Posterior cingulate gyrus (tissue), 11 donors: ENCODE measurements at places on chromosomes 16 and 17.

- DNase-seq, result no peak
Measured at GRCh38 chr17:57623620-57624019, 121.5 kb downstream of the CCDC182 start.

DNA sequence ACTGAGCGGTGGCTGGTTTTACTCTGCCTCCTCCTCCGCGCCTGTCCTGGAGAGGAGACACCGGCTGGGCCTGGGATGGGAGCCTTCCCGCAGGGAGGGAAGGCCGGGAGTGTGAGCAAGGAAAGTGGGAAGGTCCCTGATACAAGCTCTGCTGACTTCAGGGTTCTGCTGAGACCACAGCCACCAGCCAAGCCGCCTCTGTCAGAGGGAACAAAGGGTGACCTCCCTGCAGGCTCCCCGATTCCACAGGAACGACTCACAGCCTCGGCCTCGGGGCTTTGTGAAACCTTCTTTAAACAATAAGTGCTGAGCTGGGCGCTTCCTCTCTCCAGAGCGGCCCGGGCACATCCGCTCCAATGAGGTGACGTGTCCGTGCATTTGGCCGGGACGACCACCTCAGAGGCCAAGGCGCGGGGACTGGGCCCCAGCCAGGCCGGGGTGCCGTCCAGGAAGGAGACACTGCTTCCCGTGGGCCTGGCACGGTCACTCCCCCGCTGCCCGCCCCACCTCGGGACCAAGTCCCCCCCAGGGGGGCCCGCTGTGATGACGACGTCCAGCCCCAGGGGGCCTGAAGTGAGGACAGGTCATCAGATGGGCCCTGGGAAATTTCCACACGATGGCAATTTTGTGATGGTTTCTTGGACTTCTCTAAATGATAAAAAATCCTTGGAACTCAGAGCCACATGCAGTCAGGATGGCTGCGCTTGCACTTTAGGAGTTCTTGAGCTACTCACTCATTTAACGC is 11.8 kb upstream of the CIBAR2 start:
- DNase-seq, result peak; percentile 22

DNA sequence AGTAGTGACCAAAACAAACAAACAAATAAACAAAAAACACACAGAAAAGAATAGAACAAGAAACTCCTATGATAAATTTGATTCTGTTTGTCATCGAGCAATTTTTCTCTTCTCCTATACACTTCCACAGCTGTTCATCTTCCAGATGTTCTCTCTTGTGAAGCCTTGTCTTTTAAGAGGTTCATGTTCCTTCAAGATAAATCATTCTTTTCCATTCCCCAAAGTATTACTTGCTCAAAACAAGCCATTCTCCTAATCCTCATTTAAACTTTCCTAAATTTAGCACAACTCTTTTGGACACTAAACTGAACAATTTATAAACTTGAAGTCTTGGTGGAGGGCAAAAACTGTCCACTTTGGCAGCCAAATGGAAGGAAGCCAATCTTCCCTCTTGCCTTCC is 103.3 kb downstream of the ABCA8 start:
- no peak for DNase-seq

- DNase-seq, result no peak
Measured at GRCh38 chr17:82127704-82128103, 29.7 kb upstream of the FASN start.

DNA sequence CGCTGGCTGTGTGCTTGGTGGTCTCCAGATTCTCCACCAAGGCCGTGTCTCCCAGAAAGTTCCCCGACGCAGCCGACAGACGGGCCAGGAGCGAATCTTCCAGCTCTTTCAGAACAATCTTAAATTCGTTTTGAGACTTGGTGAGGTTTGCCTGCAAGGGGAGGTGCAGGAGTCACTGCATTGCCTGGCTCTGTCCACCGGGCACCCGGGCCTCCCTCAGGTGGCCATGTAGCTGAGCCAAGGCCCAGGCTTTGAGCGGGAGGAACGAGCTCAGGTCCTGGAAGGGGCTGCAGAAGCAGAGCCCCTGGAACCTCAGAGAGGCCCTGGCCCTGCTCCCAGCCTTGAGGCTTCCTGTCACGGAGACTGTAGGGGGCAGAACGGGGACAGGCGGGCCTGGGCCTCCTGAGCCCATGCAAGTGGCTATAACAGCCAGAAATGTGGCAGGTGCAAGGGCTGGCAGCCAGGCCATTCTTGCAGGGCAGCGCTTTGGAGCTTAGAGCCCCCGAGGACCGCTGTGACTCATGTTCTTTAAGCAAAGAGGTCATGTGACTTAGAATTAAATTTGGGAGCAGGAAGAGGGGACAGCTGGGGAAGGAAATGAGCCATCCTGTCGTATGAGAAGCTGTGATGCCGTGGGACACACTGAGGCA is 72.4 kb downstream of the PGS1 start:
- DNase-seq, result no peak

- DNase-seq, result peak; percentile 53
Measured at GRCh38 chr16:12719972-12720371, 83.7 kb downstream of the CPPED1 start.

DNA sequence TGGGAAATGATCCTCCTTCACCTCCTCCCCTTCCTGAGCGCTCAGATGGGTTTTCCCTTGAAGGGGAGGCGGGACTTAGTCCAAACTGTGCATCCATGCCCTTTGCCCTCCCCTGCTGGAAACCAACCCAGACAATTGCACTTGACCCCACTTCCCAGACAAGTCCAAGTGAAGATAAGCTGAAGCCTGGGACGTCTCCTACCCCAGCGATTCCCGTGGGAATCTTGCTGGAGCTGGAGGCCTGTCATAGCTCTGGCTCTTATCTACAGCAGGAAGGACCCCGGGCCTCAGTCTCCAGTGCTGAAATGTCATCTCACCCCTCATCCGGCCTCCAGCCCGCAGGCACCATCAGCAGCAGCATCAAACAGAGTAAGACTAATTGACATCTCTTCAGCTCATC is 6.5 kb upstream of the NGFR start:
- DNase-seq, result no peak

DNA sequence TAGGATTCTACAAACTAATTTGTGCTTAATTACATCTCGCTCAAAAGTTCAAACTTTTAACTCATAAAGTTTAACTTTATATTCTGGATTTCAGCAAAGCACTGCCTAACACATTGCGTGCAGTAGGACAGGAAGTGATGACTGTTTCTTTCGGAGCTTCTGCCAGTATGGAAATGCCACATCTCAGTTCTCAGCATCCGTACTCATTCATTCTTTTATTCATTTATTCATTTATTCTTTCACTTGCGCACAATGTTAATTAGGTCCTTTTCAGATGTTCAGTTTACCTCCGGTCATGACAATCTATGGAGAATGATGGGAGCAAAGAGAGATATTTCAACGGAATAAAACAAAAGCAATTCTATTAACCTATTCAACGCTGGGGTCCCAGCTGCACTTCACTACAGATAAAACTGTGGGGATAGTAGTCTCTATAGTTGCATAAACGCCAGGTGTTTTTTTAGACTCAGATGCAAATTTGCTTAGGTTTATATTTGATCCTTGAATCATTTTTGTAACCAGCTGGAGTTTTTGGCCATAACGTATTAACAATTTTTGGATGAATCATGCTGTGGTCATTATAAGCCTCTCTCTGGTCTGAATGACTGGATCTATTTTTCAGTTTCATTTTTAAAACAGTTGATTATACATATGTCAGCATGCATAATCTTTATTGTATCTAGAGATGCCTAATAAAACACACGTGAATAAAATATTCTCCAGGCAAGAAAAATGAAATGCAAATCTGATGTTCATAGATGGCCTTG is 143.9 kb downstream of the KCNJ2 start:
- no peak for DNase-seq

DNA sequence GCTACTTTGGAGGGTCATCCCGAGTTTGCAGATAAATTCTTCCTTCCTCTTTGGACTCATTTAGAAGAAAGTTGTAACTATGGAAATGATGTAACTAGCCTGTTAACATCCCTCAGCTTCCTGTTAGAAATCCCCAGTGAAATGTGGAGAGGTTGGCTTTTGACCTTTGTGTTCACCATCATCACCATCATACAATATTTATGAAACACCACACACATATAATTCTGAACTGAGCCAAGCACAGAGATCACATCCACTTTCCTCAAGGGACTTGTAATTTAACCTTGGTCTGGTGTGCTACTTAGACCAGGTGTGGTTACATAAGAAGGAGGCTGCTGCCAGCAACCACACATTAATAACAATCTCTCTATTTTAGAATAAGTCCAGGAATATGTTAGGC is 2.5 kb downstream of the CAPNS2 start:
- DNase-seq, result no peak

DNA sequence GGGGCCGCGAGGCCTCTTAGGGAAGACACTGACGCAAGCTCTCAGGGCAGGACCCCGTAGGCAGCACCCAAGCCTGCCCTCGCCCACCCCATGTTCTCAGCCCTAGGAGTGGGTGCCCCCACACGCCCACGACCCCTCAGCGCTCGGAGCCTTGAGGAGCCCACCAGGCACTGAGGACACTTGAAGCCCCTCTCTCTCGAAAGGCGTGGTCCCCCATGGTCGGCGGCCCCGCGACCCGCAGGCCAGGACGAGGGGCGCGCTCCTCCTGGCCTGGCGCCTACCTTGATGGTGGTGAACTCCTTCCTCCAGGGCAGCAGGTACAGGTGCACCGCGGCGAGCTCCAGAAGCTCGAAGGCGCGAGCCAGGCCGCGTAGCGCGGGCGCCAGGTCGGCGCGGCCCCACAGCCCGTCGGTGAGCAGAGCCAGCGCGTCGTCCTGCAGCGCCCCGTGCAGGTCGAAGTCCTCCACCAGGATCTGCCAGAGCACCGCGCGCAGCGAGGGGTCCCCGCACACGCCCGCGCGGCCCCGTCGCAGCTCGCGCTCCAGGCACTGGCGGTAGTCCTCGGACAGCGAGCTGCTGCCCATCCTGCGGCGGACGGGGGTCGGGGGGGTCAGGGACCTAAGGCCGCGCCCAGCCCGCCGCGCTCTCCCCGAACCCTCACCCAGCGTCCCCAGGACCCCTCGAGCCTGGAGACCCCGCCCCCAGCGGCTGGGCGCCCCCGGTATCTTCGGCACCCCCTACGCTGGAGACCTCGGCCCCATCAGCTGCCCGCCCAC is 668 bp downstream of the SPATA2L start:
- peak; percentile 78 for DNase-seq

GRCh38 chr16:47966325-47966724 is 189.5 kb downstream of the ABCC12 start:
- no peak for DNase-seq

- no peak for DNase-seq
Measured at GRCh38 chr17:58615768-58616659, 75.8 kb downstream of the TEX14 start.

DNA sequence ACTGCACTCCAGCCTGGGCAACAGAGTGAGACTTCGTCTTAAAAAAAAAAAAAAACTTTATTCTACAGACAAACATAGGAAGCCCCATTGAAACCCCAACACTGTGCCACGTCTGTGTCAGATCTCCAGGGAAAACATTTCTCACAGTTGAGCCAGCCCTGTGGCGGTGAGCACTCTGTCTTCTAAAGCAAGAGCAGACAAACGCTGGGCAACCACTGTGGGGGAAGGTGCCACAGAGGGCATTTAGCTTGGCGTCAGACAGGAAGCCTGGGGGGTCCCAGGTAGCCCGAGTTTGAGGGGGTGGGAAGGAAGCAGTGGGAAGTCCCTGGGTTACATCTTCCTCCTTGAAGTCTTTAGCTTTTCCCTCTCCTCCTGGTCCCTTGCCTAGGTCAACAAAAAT is 16.0 kb downstream of the C17orf100 start:
- DNase-seq, result no peak

DNA sequence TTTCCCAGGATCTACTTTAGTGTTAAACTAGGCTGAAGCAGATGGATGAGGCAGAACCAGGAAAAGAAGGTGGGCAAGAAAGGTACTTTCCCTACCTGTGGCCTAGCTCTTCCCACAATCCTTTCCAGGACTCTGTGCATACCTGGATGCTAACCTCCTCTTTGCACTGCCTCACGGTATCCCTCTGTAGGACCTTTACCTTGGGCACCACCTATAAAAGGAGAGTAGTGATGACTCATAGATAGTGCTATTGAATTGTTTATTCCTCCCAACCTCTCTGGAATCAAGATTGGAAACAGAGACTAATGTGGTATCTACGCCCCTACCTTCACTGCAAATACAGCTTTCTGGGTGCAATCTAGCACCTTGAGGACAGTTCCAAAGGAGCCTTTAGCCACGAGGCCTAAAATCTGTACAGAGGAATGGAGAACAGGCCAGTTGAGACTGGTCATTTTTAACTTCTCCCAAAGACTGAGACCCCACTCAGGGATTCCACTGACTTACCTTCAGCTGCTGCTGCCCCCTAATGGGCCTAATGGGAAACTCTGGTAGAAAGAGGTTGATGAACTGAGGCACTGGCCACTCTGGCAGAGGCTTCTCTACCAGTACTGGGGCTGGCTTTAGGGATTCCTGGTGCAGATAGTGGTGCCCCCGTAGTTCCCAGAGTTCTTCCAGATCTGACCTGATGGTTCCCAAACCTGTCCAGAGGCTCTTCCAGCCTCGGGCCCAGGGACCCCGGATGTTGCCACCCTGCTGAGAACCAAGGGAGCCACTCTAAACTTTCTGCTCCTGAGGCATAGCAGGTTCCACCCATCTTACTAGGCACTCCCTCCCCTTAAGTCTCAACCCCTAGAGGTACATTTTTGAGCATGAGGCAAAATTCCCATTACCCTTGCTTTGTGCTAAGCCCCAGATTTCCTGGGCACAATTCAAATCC is 781 bp downstream of the RSKR start:
- no peak for DNase-seq

GRCh38 chr17:62017496-62017895 is 47.6 kb downstream of the MED13 start:
- no peak for DNase-seq

GRCh38 chr16:86661706-86662105 is 83.4 kb downstream of the FOXL1 start:
- DNase-seq, result peak; percentile 10

DNA sequence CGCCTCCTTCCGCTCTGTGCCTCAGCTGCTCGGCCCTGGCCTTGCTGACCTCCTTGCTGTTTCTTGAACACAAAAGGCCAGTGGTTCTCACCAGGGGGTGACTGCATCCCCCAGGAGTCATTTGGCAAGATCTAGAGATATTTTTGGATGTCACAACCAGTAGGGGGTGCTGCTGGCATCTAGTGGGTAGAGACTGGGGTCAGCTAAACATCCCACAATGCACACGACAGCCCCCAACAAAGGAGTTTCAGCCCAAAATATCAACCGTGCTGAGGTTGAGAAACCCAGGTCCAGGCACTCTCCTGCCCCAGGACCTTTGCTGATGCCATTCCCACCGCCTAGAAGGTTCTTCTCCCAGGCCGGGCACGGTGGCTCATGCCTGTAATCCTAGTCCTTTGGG is 39.7 kb downstream of the ABCC6 start:
- DNase-seq, result no peak

- no peak for DNase-seq
Measured at GRCh38 chr16:31265329-31266245, 5.8 kb downstream of the ITGAM start.

- DNase-seq, result peak; percentile 87
Measured at GRCh38 chr17:17495536-17496188, 533 bp downstream of the RASD1 start.

GRCh38 chr17:48892940-48893645 is 506 bp downstream of the ATP5MC1 start:
- no peak for DNase-seq
